Stimulated activated CD4-positive, alpha-beta T cell treated with anti-CD3 and anti-CD28 coated beads, Interleukin-12 subunit alpha, Interleukin-12 subunit beta, amount 100 ng/mL, for 24 hours (primary cell): ENCODE measurements at places on chromosomes 12 and 14.

GRCh38 chr14:93870377-93870776 lies 56.8 kb upstream of the FAM181A start:
- no peak for DNase-seq

DNA sequence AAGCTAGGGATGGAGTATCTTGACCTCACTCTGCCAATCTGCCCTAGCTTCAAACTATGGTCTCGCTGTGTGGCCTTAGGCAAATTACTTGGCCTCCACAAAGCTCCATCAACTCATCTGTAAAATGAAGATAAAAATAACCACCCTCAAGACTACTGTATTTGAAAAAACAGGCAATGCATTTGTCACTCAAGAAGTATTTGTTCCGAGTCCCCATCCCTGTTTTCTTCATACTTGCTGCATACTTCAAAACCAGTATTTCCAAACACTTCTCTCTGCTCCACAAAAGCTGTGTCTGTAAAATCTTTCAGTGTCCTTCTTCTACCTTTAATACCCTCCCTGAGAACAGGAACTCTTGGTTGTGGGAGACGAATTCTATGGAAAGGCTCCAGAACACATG lies 47.9 kb downstream of the GTF2A1 start:
- DNase-seq: no peak

DNA sequence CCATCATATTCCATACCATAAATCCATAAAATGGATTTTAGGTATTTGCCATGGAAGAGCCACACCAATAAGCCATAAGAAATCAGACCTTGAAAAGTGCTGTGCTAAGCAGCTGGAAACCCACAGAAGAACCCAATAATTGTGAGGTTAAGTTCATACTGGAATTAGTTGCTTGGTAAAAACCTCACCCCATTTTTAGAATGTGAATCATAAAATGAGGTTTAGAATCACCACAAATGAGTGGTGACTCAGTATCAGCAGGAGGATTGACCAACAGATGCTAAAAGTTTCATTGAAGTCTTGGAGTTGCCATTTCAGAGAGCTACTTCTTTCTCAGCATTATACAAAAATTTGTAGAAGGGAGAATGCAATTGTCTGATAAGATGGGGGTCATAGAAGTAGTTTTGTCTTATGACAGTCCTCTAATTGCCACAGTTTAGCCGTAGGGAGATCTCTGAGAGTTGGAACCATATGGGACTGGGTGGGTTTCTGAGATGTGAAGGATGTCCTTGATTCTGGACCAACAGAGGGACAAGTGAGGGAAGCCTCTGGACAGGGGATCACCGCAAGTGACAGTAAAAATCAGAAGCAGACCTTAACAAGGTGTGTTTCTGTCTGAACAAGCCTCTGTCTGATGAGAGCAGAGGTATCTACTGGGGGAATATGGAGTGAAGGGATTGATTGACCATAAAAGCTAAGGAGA lies 1.4 kb upstream of the STON2 start:
- no peak for DNase-seq

DNA sequence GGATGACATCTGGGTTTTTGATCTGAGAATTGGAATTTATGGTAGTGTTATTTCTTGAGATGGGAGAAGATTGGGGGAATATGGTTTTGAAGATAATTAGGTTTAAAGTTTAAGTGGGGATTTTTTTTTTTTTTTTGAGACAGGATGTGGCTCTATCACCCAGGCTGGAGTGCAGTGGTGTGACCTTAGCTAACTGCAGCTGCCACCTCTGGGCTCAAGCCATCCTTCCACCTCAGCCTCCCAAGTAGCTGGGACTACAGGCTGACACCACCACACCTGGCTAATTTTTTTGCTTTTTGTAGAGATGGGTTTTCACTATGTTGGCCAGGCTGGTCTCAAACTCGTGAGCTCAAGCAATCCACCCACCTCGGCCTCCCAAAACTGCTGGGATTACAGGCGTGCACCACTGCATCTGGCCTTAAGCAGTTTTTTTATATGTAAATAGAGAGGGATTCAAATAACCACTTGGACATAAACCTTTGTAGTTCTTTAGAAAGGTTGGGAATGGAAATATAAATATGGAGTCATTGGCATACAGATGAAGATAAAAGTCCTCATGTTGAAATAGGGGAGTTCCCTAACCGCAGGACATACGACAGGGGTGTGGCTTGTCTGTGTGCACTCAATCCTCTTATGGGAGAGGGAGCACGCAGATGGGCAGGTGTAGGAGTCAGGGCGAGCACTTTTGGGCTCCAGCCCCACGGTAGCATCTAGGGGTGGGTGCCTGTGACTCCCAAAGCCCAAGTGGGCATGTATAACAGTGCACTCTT lies 4.7 kb downstream of the LIN52 start:
- DNase-seq: no peak

DNA sequence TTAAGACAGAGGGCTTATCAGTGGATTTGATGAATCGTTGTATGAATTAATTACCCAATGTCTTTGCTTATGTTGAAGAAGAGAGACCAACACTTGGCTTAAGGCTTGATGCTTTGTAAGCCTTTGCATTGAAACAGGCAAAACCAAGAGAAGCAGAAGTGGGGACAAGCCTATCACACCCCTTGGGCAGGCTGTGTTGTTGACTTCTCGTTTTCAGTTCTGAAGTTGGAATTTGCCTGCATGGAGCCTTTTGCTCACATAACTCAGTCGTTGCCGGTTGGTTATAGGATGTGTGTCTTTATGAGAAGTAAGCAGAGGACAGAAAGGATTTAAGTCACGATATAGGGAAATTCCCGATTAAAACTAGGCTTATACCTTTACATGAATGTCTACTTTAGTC lies 94.7 kb downstream of the CCDC92 start:
- DNase-seq: no peak

GRCh38 chr12:83102499-83102898 lies 415.8 kb downstream of the TMTC2 start:
- no peak for DNase-seq

- no peak for DNase-seq
Observed at GRCh38 chr12:98110536-98110935, 404.9 kb upstream of the TMPO start.

DNA sequence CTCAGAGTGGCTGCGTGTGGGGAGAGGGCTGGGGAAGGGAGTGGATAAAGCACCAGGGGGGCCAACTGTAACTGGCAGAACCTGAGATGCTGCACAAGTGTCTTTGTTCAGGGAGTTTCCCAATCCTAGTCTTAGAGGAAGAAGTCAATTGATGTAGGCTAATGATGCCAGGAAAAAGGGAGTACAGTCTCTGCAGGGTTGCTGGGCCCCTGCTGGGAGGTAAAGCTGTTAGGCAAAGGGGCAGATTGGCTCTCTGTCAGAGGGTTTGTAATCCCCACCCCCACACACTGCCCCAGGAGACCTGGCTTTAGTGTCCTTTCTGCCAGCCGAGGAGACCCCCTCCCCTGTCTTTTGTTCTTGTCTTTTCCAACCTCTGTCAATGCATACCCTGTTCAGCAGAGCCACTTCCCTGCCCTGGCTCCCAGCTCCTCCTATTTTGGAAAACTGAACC lies 178.4 kb downstream of the KCNA5 start:
- no peak for DNase-seq

- DNase-seq: peak; percentile 71
Observed at GRCh38 chr12:132523576-132524331, 33.8 kb downstream of the FBRSL1 start.

DNA sequence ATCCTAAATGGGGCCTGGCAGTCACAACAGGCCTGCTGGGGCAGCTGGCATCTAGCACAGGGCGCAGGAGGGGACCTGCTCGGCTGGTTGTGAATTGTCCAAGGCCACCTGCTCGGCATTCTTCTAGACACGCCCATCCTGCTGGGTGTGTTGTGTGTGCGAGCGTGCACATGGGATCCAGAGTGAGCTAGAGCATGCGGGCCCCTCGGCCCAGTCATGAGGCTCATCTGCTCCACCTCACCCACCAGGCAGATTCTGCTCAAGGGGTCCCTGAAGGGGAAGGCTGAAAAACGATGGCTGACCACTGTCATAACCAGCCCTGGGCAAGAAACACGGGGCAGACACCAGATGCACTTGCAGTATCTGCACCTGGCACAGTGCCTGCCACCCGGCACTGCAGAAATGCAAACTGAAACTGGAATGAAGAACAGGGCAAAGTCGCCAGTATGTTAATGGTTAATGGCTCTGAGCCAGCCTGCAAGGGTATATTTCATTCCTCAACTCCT lies 31.8 kb downstream of the MAX start:
- no peak for DNase-seq

GRCh38 chr14:101330416-101331140 lies 230.7 kb upstream of the DIO3 start:
- DNase-seq: no peak

- no peak for DNase-seq
Observed at GRCh38 chr12:59431266-59431665, 164.6 kb upstream of the SLC16A7 start.

- DNase-seq: no peak
Observed at GRCh38 chr14:52840877-52841276, 49.5 kb upstream of the GNPNAT1 start.

- no peak for DNase-seq
Observed at GRCh38 chr14:31380106-31380505, 40.2 kb downstream of the HEATR5A start.

DNA sequence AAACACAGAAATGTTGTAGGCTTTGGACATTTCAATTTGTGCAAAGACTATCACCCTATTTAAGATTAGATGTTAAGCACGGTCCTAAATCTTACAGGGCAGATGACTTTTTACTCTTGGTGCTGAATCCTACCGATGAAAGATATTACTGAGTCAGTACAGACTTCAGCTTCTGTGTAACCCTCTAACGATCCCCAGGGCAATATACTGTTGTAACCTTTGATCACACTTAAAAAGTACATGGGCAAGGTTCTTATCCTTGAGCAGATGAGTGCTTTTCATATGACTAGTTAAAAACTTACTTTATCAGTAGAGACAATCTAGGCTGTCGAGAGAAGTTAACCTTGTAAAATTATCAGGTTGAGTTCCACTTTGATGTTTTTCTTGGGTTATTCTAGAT lies 22.5 kb downstream of the PDE3A start:
- DNase-seq: no peak

- DNase-seq: no peak
Observed at GRCh38 chr12:40693207-40693821, 1.1 kb downstream of the CNTN1 start.

DNA sequence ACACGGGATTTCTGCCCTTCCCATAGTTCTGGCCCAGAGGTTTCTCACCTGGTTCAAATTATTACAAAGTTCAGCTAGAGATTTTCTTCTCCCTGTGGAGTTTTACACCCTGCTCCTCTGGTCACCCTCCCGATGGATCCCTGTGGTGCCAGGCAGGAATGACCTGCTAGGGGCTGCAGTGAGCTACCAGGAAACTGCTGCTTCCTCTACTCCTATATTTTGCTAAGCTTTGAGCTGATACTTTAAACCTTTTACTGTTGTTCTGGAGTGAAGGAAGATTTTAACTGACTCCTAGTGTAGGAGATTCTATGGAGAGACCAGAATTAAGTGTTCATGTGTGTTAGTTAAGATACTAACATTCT lies 30.4 kb upstream of the LRIG3 start:
- no peak for DNase-seq

- no peak for DNase-seq
Observed at GRCh38 chr12:122371475-122372045, 50.9 kb downstream of the CLIP1 start.

GRCh38 chr12:66168410-66168809 lies 1.4 kb downstream of the TMBIM4 start:
- DNase-seq: no peak

DNA sequence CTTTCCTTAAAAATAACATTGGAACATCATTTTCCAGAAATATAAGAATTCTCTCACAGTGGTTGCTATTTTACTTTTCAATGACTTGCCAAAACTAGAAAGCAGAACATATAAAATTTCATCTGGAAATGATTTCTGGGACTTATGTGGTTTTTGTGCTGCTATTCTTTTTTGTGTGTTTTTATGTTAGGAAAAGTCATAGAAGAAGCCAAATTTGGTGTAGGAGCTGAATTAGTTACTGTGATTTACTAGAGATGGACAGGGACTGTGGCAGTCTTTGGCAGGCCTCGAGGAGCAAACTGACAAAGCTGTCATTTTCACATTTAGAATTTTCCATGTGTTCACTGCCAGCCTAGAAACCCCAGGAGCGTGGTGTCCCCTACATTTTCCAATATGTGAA lies 38.3 kb upstream of the LDHB start:
- DNase-seq: no peak

DNA sequence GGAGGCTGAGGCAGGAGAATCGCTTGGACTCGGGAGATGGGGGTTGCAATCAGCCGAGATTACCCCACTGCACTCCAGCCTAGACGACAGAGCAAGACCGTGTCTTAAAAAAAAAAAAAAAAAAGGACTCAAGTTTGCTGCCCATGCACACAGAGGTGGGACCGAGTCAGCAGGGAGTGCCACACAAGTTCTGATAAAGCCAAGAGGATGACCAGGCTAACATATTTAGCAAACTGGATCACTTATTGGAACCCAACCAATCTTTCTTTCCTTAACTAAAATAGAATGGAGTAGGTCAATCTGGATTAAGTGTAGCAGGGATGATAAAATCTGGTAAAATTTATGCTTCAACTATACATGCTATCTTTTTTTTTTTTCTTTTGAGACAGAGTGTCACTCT lies 190.4 kb upstream of the FOXN3 start:
- no peak for DNase-seq
